ENCODE measurements at places on chromosomes 5 and 9.

- DNase-seq, result no peak
Observed at GRCh38 chr9:18496256-18497000, 22.5 kb downstream of the ADAMTSL1 start.

- no peak for DNase-seq
Observed at GRCh38 chr5:140977003-140977402, 10.7 kb downstream of the PCDHAC2 start.

DNA sequence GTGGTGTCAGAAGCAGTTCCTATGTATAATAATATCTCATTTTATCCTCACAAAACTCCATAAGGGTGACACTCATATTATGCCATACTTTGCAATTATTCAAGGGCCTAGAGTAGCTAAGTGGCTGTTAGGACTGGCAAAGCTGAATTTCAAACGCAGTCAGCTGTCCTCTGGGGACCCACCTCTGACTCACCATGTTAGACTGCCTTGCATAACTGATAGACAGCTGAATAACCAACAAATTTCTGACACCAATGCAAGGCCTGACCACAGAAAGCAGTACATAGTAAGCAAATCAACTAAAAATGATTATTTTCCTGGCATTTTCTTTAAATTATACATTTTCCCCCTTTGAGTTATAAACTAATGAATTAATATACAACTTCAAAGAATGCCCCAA is 251.6 kb upstream of the PTGER4 start:
- DNase-seq, result no peak

- no peak for DNase-seq
Observed at GRCh38 chr5:88583471-88583870, 299.5 kb downstream of the MEF2C start.

GRCh38 chr9:125202846-125203618 is 2.7 kb downstream of the RABEPK start:
- DNase-seq, result no peak

GRCh38 chr9:110336363-110336762 is 1.3 kb downstream of the TXNDC8 start:
- no peak for DNase-seq

- DNase-seq, result no peak
Observed at GRCh38 chr5:143217804-143218160, 185.7 kb downstream of the NR3C1 start.

DNA sequence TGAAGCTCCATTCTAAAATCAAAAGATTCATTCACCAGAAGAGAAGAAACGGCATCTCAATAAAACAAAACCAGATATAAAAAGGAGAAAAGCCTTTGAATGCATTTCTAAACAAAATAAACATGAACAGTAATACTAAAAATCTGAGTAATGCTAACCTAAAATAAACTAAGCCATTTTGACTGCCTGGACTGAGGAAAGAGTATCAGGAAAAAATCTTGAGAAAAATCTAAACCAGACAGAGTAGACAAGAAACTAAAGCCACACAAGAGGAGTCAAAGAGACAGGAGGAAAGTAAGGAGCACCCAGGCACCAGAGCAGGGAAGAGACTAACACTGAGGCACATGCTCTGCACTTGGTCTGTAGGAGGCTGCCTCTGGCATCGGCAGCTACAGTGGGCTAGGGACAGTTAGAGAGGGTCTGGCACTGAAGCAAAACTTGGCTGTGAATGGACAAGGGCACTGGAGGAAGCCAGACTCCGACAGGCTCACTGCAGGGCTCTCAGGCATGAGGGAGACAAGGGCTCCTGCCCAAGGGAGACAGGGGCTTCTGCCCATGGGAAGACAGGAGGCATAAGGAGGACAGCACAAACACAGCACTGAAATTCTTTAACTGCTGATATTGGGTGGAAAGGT is 50.2 kb downstream of the DROSHA start:
- no peak for DNase-seq

DNA sequence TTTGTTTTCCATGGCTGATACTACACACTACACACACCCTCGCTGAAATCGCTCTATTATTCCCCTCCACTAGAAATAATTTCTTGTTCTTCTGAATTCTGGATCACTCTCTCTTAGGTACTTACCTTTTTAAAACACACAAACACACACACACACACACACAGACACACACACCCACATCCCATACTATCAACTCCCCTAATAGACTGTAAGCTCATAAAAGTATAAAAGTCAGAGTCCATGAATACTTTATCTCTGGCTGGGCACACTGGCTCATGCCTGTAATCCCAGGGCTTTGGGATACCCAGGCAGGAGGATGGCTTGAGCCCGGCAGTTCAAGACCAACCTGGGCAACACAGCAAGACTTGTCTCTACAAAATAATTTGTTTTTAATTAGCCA is 11.1 kb downstream of the STRBP start:
- DNase-seq, result no peak

GRCh38 chr9:84669288-84670137 is at the start of gene NTRK2:
Gene NTRK2, plus strand, starts transcription at chr9:84669729. Its CDS starts 1,020 bp downstream, at chr9:84670749.
- peak; percentile 64 for DNase-seq

- no peak for DNase-seq
Observed at GRCh38 chr5:170292179-170293104, 5.1 kb downstream of the LCP2 start.

DNA sequence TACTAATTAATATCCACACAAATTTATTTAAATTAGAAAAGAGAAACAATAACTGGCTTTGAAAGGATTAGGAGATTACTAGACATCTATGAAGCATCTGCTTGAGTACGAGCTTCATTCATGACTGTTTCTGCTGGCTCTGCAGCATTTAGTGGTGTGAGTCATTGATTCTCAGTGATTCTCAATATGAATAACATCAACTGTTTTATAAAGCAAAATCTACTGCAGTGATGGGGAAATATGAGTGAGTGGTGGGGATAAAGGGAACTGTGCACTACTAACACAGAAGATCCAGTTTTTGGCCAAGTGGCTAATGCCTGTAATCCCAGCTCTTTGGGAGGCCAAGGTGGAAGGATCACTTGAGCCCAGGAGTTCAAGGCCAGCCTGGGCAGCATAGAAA is 8.4 kb downstream of the FNBP1 start:
- DNase-seq, result no peak

- no peak for DNase-seq
Observed at GRCh38 chr5:33403187-33403586, 37.6 kb upstream of the TARS1 start.

DNA sequence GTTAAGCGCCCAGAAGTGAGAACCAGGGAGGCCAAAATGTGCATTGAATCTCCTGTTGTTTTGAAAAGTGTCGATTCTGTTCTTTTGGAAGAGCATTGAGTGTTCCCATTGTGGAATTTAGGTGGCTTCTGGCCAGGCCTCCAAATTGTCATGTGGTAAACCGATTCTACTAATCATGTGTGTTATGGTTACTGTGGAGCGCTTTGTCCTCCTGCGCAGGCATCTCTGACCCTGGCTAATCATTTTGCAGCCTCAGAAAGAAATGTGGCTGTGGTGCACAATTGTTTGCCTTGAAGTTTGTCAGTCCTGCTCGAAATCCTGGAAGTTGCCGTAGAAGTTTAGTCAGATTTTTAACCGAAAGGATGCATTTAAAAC is 121.3 kb downstream of the RASGRF2 start:
- DNase-seq, result no peak

GRCh38 chr5:77486344-77486962 is 5.7 kb downstream of the WDR41 start:
- no peak for DNase-seq

DNA sequence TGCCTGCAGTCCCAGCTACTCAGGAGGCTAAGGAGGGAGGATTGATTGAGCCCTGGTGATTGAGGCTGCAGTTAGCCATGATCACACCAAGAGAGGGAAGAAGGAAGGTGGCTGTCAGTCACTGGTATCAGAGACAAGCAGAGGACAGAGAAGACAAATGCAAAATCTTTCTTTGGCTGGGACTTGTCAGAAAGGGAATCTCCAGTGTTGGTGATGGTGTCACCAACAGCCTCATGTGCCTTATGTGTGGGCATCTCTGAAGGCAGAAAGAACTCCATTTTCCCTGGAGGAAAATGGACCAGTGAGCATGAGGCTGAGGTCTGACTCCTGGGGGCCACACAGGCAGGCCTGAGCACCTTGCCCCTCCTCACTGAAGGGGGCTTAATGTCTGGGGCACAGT is 12.1 kb upstream of the RNF183 start:
- DNase-seq, result no peak

GRCh38 chr9:3733039-3733408 is 207.2 kb upstream of the RFX3 start:
- DNase-seq, result no peak

DNA sequence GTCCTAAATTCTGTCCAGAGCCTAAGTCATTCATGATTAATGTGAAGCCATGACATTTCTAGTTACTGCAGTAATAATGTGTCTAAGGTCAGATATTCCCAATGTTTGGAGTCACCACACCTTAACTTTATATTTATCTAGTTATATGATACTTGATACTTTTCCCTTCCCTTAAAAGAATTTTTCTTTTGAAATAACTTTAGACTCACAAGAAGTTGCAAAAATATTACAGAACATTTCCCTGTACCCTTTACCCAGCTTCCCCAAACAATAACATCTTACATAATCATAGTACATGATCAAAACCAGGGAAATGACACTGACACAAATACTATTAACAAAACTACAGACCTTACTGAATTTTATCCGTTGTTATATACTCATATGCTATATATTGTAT is 150.0 kb upstream of the GNA14 start:
- no peak for DNase-seq

DNA sequence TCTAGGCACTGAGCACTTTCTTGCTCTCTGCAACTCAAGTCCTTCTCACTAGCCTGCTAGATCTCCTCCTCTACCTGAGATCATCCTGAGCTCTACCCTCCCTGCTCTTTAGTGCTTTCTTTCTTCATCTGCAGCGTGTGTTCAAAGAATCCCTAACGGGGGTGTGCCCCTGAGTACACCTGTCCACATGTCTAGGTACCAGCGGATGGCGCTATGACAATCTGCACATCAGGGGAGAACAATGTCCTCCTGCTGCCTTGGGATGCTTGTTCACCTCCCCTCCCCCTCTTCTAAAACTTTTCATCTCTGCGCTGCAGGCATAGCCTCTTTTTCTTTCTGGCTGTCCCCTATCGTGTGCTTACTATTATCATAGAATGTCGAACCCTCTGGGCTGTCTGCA is 42.7 kb downstream of the PTPN3 start:
- peak; percentile 73 for DNase-seq

- no peak for DNase-seq
Observed at GRCh38 chr9:2691212-2691611, 26.1 kb upstream of the KCNV2 start.

GRCh38 chr9:29730163-29730562 is 2156.9 kb upstream of the C9orf72 start:
- DNase-seq, result no peak
